ENCODE measurements at places on chromosomes 3 and 15.
A peak's percentile ranks its signal among the peaks of the same experiment; 100 is the strongest.

GRCh38 chr15:101502572-101503295 is 13.2 kb upstream of the PCSK6 start:
- DNase-seq, result no peak

GRCh38 chr15:36495456-36495991 is 83.9 kb upstream of the CDIN1 start:
- no peak for DNase-seq

DNA sequence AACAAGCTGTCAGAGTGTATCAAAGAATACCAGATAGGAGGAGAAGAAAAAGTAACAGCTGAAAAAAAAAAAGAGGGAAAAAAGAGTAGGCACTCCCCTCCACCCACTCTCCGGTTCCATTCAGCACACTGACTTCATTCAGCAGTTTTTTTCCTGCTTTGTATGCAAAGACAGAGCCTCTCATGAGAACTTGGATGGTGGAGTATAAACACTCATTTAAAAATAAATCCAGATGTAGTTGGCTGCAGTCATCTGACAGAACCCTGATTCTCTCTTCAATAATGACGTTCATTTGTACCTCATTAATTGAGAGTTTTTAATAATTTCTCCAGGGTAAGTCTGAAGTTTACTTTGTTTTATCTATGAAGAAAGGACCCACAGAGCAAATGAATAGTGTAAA is 81.0 kb downstream of the TMEM108 start:
- DNase-seq, result no peak

DNA sequence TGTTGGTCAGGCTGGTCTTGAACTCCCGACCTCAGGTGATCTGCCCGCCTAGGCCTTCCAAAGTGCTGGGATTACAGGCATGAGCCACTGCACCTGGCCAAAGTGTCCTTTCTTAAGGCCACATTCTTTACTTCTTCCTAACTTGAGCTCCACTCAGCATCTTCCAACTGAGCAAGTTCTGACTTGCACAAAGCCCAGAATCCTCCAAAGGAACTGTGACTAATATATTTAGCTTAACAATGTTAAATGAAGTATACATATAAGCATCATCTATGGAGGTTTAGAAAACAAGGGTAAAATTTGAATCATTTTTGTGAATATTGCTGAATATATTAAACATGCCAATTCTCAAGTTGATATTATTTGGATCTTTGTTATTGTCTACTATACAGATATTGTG is 93.7 kb downstream of the SHQ1 start:
- DNase-seq, result no peak

DNA sequence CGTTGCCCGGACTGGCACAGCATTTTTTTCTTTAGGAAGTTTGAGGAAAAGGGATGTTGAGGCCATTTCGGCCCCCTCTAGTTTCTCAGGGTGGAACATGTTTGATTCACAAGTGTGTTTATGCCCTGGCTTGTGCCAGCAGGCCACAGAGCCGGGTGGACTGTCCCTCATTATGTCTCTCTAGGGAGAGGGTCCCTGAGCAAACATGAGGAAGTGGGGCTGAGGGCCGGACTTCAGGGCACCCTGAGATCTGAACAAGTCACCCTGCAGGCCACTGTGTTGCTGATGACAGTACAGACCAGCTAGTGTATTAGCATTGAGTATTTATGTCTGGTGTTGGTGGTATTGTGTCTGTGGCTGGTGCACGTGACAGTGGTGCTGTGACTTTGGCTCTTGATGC is 34.9 kb downstream of the RNU5B-1 start:
- DNase-seq, result no peak

DNA sequence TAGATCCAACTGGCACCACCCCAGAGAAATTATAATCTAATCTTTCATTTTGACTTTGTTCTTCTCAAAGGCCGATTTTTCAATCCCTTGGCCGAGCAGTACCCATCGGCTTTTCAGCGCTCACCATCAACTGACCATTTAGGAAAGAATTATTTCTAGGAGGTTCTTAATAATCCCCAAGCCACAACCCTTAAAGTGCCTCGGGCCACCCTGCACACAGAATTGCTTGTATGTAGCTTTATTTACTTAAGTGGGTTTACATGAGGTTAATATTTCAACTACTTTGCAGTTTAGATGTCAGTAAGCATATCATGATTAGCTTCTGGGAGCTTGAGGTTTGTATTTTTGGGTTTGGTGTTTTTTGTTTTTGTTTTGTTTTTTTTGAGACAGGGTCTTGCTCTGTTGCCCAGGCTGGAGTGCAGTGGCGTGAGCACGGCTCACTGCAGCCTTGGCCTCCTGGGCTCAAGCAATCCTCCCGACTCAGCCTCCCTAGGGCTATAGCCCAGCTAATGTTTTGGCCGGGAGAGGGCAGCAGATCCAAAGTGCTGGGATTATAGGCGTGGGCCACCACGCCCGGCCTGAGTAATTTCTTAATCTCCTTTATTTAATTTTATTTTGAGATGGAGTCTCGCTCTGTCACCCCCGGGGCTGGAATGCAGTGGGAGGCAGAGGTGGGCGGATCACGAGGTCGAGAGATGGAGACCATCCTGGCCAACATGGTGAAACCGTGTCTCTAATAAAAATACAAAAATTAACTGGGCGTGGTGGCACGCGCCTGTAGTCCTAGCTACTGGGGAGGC is 801 bp upstream of the CDAN1 start:
- DNase-seq, result no peak

GRCh38 chr15:69337138-69337537 is 38.4 kb downstream of the PAQR5 start:
- DNase-seq, result no peak

DNA sequence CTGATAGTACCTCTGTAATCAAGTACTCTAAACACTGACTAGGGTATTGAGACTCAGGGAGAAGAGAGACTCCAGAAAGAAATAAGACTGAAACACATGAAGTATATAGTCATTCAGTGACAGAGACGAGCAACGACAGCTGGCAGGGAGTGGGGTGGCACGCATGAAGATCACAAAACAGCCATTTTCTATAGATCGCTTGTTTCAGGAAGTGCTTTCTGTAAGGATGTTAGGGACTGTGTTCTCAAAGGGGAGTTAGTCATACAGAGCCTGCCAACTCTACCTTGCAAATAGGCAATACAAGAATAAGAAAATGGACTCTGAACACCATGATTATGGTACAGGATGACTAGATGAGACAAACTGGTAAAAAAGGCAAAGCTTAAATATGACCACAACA is 139.5 kb downstream of the TBL1XR1 start:
- DNase-seq, result no peak

- no peak for DNase-seq
Measured at GRCh38 chr3:36776436-36776835, 12.1 kb upstream of the DCLK3 start.

GRCh38 chr3:188326968-188327367 is 173.0 kb downstream of the LPP start:
- DNase-seq, result peak; percentile 97

DNA sequence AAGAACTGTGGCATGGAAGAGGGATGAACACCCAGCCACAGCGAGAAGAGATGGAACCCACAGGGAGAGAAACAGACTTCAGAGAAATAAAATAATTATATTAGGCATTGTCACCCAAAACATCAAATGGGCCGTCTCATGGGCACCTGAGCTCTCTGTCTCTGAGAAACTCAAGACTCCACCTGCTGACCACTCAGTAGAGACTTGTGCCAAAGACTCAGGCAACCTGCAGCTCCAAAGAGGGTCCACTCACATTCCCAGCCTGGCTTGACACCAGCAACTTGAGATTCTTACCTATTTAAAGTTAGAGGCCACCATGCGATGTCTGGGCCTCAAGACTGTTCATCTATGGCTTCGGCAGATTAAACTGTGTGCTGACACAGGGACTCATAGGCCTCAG is 12.0 kb downstream of the SEMA5B start:
- DNase-seq, result no peak

DNA sequence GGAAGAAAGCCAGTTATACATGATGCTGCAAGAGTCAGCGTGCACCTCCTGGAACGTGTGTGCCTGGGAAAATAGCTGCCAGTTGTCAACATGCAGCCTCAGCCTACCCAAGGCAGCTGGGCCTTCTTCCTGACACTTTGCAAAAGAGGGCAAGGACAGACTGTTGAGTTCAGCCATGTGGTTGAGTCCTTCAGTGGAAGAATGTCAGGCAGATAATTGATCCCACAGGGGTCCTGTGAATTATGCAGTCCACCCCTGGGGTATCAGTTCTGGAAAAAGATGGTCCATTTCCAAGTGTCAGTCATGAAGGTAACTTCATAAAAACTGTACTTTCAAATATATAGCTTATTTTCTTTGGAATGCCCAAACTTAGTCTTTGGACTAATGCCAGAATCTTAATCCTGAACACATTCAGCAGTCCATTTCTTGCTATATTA is 79.6 kb downstream of the ARNT2 start:
- no peak for DNase-seq

- peak; percentile 84 for DNase-seq
Measured at GRCh38 chr3:28916713-28917499, 364.0 kb upstream of the RBMS3 start.

- no peak for DNase-seq
Measured at GRCh38 chr3:4979428-4980228, at the start of gene BHLHE40. Gene BHLHE40 (plus strand): TSS chr3:4979437. CDS start chr3:4979719, 282 bp downstream.

GRCh38 chr3:18217507-18218174 is 207.5 kb downstream of the SATB1 start:
- no peak for DNase-seq

- peak; percentile 69 for DNase-seq
Measured at GRCh38 chr15:51706291-51706690, 25.0 kb downstream of the SCG3 start.

DNA sequence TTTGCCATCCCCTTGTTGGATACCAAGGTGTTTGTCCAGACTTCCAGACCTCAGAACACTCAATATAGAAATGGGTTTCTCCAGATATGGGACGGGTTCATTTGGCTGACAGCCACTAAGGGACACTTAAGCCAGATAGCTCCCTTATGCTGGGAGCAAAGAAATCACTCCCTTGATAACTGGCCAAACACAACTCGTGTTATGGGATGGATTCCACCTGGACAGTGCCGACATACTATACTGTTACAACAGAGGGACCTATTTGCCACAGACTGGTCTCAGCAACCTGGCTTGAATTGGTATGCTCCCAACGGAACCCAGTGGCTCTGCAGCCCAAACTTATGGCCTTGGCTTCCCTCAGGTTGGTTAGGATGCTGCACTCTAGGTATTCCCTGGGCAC is 114.0 kb upstream of the PLCL2 start:
- no peak for DNase-seq

DNA sequence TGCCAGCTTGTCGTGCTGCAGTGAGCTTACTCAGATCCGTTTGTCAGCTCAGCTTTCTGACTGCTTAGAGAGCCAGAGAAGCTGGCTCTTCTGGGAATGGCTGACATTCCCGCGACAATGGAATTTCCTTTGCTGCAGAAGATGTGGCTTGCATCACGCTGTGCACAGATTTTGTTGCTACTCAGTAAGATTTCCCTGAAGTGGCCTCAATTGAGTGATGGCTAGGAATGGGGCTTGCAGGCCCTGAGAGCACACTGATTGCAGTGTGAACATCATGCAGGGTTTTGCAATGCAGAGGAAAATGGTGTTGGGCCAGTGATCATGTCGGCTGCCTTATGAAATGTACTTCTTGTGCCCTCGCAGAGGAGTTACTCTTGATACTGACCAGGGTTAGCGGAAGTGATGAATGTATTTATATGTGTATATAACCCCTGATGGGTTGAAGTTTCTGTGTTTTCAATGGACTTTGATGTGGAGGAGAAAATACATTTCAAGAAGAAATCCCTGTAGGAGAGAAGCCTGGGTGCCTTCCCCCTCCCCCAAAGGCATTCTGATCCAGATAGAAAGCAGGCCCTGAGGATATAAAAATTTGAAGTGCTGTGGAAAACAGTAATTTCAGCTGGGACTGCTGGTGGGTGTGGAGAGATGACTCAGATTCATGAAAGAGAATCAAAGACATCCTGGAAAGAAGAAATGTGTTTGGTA is 102.5 kb upstream of the PDZRN3 start:
- DNase-seq, result peak; percentile 96

Measured in amniotic epithelial cell (primary cell).